ENCODE measurements at places on chromosomes 4 and X. TPM values are rescaled to one million over a fixed set of nuclear protein-coding genes. Genes with fewer than 3 reads are reported as not detected.

The CCKAR gene
- total RNA-seq = not detected

The SPANXC gene
- total RNA-seq = 0.65 TPM

The NAA11 gene
- total RNA-seq = not detected

The NEIL3 gene
- total RNA-seq = 11.7 TPM

The TAPT1 gene
- total RNA-seq = 12.9 TPM

The TSPAN7 gene
- total RNA-seq = 2.9 TPM

The TMEM144 gene
- total RNA-seq = 4.5 TPM

The TCEAL2 gene
- not detected for total RNA-seq

The ESX1 gene
- not detected for total RNA-seq

The CT45A2 gene
- not detected for total RNA-seq

The CT45A10 gene
- not detected for total RNA-seq

The TMEM156 gene
- total RNA-seq = 24.9 TPM

The MAGEA12 gene
- total RNA-seq = not detected

The APOO gene
- 36.1 TPM for total RNA-seq

The JAKMIP1 gene
- total RNA-seq = not detected

The MAGEB1 gene
- total RNA-seq = not detected

The UGT2B17 gene
- total RNA-seq = not detected

The HGFAC gene
- 0.18 TPM for total RNA-seq

The SRPK3 gene
- not detected for total RNA-seq

The HDAC8 gene
- 22.7 TPM for total RNA-seq

The ZIC3 gene
- not detected for total RNA-seq

The PRSS12 gene
- total RNA-seq = 0.25 TPM

The KANTR gene
- total RNA-seq = 1.2 TPM

The HUWE1 gene
- total RNA-seq = 64.5 TPM

The BGN gene
- not detected for total RNA-seq
